ENCODE measurements at places on chromosomes 2 and 18.

DNA sequence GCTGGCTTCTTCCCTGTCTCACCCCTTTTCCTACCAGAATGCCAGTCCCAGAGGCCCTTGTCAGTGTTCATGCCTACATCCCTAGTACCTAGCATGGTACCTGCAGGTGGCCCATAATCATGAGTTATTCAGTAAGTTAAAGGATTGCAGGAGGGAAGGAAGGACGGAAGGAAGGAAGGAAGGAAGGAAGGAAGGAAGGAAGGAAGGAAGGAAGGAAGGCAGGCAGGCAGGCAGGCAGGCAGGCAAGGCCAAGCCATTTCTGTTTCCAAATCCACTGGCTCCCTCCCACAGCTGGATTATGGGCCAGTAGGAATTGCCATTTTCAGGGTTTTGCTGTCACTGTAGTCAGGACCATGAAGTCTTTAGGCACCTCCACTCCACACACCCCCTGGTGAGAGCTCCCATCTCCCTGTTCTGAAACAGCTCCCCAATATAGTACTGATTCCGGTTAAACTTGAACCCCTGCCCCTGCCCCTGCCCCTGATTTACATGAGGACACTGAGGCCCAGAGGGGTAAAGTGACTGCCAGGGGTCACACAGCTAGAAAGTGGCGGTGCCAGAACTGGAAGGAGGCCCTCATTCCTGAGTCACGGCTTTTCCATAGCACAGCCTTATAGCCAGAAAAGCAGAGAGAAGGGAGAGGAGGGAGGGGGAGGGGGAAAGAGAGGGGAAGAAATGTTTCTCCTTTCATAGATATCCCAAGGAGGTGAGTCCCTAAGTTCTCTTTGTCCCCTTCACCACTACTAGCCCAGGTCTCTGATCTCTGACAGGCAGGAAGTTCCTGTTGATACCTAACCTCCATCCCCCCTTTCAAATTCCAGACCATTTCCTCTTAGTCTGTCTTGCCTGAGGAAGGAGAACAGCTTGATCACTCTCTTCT is 12.2 kb upstream of the TNS1 start:
- DNase-seq: no peak

- DNase-seq: no peak
These were observed 113.7 kb upstream of the PARD3B start for GRCh38 chr2:204431529-204431928.

- no peak for DNase-seq
These were observed 24.4 kb downstream of the GBX2 start for GRCh38 chr2:236143811-236144210.

GRCh38 chr2:37827911-37828511 is 97.1 kb upstream of the RMDN2 start:
- DNase-seq: no peak

- DNase-seq: no peak
These were observed 105.1 kb downstream of the NUP35 start for GRCh38 chr2:183229386-183229785.

DNA sequence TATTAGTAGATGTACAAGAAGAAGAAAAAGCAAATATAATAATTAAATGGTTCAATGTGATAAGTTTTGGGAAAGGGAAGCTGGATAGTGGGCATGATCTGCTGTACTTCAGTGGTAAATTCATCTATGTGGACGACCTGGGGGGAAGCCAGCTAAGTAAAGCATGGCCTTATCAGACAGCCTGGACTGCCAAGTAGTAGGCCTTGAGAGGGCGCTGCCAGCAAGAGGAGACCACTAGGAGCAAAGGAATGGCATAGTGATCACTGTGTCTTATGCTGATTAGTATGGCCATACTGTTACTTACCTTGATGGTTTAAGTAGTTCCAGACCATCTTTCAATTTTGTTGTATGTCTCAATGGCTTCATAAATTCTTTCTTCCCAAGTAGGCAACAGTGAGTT is 287.6 kb downstream of the SETBP1 start:
- DNase-seq: no peak

DNA sequence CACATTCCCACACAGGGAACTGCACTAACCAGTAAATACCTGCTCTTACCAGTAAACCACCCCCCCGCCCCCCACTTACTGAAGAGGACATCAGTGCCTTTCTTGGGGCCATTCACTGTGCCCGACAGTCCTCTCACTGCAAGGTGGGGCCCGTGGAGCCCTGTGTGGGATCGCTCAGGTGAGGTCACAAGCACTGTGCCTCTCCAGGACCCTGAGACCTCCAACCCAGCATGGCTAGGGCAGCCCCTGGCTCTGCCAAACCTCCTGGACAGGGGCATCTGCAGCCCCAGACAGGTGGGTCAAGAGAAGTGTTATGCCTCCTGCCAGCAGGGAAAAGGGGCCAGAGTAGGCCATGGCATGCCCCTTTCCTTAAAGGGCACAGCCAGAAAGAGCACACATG is 6.7 kb upstream of the NEURL3 start:
- no peak for DNase-seq

GRCh38 chr2:237235383-237236095 is 149.8 kb downstream of the COPS8 start:
- DNase-seq: no peak

DNA sequence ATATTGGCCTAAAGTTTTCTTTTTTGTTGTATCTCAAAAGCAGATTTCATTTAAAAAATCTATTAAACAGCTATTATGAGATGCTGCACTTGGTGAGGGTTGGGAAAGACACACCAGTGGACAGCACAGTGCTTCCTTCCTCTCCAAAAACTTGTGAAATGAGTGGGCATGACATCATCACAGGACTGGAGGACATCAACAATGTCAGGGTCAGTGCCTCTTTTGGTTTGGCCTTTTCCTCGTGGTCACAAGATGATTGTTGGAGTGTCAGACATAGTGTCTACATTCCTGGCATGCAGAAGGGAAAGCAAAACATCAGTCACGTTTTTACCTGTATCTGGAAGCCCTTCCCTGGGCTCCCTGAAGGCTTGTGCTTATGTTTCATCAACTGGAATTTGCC is 49.6 kb downstream of the IL1R2 start:
- DNase-seq: no peak

DNA sequence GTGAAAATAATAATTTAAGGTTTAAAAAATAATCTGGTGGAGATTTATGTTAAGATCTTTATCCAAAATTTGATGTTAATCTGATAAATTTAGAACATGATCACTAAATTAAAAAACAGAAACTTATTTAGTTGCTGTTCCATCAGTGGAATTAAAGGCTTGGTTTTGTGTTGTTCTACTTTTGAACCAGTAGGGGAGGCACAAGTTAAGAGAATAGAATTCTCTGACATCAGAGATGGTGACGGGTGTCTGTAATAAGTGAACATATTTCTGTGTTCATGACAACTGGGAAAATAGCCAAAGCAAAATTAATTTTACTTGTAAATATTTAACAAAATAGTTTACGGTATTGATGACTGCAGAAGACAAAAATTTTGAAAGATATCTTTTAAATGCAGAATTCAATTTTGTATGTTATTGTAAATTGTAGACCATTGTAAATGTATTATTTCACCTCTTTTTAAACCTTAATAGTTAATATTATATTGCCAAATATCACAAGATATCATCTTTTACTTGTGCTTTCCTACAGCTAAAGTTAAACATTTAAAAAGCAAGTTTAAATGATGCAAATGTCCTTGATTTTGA is 106.0 kb downstream of the UBR3 start:
- DNase-seq: no peak

DNA sequence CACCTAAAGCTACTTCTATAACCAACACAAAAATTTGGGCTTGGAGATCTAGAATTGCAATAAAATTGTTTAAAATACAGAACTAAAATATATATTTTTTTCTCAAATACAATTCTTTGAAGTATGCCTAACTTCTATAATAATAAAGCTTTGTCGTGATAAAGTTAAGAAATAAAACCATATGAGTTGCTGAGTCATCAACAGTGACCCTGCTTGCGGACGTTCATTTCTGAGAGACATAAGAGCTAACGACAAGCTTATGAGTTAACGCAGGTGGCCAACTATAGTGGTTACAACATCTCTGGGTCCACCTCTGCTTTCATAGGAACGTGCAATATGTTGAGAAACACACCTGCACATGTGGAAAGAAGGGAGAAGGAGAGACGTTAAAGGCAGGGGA is 407.1 kb upstream of the SLC14A2 start:
- DNase-seq: no peak

DNA sequence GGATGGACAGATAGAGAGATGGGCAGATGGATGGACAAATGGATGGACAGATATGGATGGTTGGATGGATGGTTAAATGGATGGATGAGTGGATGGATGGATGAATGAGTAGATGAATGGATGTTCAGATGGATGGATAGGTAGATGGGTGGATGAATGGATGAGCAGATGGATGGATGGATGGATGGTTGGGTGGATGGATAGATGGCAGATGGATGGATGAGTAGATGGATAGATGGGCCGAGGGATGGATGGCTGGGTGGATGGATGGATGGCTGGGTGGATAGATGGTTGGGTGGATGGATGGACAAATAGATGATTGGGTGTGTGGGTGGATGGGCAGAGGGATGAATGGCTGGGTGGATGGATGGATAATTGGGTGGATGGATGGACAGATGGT is 98.9 kb upstream of the OTOS start:
- DNase-seq: no peak

- no peak for DNase-seq
These were observed 107.1 kb upstream of the ZNF516 start for GRCh38 chr18:76602191-76602590.

- no peak for DNase-seq
These were observed 34.7 kb upstream of the ACTR3 start for GRCh38 chr2:113854970-113855740.

DNA sequence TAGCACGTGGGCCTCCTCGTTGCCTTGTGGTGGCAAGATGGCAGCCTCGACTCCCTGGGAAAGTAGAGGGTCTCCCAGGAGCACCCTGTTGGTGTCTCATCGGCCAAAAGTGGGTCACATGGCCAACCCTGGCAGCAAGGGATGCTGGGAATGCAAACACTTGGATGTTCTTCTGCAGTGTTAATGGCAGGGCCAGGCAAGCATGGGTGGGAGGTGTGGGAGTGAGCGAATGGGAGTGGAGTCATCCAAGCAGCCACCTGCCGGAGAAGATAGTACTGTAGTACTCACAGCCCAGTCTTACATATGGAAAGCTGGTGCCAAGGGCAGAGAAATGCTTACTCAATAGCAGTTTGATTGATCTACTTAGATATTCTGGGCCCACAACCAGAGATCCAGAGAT is 122.2 kb downstream of the INHBB start:
- DNase-seq: no peak

DNA sequence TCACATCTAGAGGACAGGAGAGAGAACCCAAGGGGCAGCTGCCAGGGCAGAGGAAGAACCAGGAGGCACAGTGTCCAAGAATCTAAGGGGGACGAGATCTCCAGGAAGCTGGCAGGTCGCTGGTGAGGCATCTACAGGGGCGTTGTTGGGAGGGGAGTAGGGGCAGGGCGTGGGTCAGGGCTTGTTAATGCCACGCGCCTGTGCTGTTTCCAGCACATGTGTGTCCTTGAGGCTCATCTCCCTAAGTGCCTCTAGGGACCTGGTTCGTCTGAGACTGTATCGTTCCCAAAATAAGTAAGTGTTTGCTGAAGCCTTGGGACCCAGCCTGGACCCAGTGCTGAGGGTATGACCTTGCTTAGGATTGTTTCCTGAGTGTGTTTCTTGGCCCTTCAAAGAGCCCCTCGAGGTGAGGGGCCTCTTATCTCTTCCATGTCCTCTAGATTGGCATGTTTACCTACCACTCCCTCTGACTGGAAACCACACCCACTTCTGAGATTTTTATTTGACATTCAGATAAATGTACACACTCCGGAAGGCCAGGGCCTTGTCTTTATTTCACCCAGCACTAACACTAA is 22.2 kb downstream of the HK2 start:
- no peak for DNase-seq

DNA sequence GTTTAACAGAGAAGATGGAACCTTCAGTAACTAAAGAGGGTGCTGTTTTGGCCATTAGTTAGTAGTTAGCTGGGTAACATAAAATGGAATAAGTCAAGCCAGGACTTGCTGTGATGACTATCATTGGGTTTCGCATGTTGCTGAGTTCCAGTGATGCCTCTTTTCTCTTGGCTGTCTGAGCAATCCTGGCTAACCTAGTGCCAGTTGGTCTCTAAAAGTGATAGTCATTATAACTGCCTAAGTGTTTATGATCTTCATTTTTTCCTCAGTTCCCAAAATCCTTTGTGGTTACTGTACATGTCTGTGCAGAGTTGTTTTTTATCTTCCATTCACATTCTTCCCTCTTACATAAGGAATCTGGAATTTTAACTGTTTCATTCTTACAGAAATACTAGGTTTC is 33.4 kb downstream of the WDR43 start:
- DNase-seq: no peak

- DNase-seq: no peak
These were observed 61.5 kb downstream of the BARD1 start for GRCh38 chr2:214747992-214748391.

- no peak for DNase-seq
These were observed 15.2 kb downstream of the OTOF start for GRCh38 chr2:26462511-26463243.

GRCh38 chr2:238638100-238638981 is 209.5 kb upstream of the TWIST2 start:
- no peak for DNase-seq

DNA sequence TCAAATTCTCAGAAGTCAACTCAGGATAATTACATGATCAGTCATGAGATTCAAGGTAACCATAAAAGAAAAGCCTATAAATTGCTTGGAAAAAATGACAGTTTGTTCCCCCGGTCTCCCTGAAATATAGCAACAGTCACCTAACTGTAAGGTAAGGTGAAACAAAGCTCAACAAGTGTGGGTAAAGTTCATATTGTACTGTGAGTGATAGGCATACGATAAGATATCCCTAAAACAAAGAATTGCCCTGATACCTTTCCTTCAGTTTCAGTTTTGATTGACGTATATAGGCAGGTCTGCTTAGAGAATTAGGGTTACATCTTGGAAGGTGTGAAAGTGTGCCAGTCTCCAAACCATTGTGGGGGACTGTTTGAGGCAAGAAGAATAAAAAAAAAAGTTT is 4.0 kb upstream of the CCBE1 start:
- DNase-seq: no peak

- DNase-seq: no peak
These were observed 46.7 kb downstream of the L3MBTL4 start for GRCh38 chr18:6368017-6368416.

Measured in 8988T (cell line).